T-helper 9 cell (primary cell): ENCODE measurements at places on chromosomes 7 and 10.

- DNase-seq, result no peak
Observed at GRCh38 chr10:72953687-72954086, 919 bp downstream of the PLA2G12B start.

GRCh38 chr10:21449288-21449966 is 76.1 kb downstream of the SKIDA1 start:
- no peak for DNase-seq

- no peak for DNase-seq
Observed at GRCh38 chr7:125529249-125529648, 599.6 kb upstream of the POT1 start.

- DNase-seq, result no peak
Observed at GRCh38 chr10:126629925-126630624, 40.4 kb downstream of the C10orf90 start.
